Stimulated activated CD4-positive, alpha-beta T cell treated with anti-CD3 and anti-CD28 coated beads, Interleukin-2, amount 100 ng/mL, for 4 hours (primary cell): ENCODE measurements at places on chromosomes 11 and 22.
A peak's percentile ranks its signal among the peaks of the same experiment; 100 is the strongest.

GRCh38 chr11:71429701-71430100, 18.5 kb downstream of the DHCR7 start:
- DNase-seq, result no peak

- no peak for DNase-seq
Measured at GRCh38 chr11:27882066-27882697, 181.9 kb upstream of the BDNF start.

DNA sequence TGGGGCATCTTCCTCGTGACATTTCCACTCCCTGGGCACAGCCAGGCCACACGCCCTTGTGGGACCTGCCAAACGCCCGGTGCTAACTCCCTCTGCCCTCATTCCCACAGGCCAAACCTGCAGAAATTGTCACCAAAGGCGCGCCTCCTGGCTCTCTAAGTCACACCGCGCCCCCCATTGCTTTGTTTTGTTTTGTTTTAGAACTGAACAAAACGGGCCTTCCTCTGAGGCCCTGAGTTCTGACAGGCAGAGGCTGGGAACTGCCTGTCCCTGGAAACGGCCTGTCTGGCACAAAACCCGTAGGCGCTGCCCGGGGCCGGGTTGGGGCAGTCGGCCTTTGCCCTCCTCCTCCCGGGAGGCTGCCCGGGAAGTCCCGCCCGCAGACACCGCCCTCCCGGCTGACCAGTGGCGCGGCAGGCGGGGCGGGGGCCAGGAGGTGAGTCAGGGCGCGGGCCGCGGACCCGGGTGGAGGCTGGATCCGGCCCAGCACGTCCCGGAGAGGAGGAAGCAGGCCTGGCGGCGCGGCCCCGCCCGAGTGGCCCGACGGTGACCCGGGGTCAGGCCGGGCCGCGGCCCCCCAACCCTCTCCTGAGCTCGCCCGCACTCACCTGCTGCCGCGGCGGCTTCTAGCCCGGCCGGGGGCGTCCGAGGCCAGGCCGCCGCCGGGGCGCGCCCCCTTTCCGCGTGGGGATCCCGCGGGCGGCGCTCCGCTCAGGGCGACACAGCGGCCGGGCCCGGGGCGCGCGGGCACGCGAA, 465 bp downstream of the SUN2 start:
- DNase-seq, result no peak

DNA sequence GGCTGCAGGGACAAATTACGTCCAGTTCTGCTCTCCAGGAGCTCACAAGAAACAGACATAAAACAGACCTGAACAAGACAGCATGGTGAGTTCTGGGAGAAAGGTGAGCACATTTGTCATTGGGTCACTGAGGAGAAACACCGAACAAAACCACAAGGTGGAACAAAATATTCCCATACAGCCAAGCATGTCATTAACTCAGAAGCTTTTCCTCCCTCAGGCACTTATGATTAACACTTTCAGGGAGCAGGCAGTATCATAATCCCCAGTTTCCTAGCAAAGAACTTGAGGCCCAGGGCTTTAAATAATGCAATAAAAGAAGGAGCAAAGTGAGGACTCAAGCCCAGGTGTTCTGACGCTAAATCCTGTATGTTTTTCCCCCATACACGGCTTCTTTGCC, 43.0 kb downstream of the P4HA3 start:
- DNase-seq, result no peak

- DNase-seq, result no peak
Measured at GRCh38 chr11:118612378-118612777, 5.0 kb downstream of the PHLDB1 start.

DNA sequence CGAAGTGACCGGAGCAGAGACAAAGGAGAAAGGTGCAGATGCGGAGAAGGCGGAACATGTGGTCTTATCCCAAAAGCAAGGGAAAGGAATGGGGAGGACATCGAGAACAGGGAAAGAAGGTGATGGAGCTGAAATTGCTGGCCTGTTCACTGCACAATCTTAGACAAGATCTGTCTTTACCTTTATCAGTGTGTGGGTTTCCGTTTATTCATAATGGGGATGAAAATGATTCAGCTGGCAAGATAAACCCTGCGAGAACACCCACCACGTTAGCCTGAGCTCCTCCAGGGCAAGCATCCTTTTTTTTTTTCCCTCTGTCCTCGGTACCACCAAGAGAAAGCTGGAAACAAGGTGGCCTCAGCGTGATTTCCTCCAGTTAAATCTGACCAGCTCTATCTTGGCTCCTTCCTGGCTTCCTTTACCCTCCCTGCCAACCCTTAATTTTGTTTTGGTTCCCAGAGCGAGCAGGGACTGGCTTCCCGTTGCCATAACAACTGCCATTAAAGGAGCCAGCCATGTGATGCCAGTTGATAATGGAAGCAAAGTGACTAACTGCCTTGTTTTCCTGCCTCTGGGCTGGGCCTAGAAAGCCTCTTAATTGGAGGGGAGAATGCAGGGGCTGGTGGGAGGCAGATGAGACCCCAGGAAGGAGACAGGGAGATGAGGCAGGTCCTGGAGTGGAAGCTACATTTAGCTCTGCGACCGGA, 4.2 kb downstream of the SGSM1 start:
- DNase-seq, result no peak

DNA sequence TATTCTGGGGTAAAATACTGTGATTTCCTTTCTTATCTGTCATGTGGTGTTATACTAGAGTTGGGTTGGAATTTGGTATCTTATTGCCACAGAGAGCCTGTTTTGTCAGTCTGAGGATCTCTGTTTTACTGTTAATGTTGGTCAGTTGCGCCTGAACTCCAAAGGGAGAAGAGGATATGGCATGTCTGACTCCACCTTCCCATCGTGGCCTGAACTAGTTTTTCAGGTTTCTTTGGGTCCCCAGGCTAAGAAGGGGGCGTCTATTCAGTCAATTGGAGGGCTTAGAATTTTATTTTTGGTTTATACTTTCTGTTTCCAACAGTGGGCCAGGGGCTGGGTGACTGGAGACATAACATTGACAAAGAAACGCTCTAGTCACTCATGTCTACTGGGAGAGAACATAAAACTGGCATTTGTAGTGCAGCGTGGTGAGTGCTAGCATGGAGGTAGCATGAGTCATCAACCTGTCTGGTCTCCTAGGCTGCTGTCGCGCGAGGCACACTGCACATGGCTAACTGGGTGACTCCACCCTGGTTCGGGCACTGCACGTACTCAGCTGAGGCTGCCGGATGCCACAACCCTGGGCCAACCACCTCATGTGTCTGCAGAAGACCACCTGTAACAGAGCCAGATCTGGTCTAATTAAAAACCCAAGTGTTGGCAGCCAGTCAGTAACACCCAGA, 120.1 kb upstream of the OR9Q1 start:
- DNase-seq, result peak; percentile 20

DNA sequence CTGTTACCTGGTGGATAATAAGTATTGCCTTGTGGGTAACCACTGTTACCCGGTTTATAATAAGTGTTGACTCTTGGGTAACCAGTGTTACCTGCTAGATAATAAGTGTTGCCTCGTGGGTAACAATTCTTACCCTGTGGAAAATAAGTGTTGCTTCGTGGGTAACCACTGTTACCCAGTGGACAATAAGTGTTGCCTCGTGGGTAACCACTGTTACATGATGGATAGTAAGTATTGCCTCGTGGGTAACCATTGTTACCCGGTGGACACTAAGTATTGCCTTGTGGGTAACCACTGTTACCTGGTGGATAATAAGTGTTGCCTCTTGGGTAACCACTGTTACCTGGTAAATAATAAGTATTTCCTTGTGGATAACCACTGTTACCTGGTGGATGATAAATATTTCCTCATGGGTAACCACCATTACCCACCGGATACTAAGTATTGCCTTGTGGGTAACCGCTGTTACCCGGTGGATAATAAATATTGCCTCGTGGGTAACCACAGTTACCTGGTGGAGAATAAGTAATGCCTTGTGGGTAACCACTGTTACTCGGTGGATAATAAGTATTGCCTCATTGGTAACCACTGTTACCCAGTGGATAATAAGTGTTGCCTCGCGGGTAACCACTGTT, 8.7 kb upstream of the NXPE4 start:
- DNase-seq, result no peak

- no peak for DNase-seq
Measured at GRCh38 chr22:43909708-43910107, 13.9 kb upstream of the PNPLA3 start.

DNA sequence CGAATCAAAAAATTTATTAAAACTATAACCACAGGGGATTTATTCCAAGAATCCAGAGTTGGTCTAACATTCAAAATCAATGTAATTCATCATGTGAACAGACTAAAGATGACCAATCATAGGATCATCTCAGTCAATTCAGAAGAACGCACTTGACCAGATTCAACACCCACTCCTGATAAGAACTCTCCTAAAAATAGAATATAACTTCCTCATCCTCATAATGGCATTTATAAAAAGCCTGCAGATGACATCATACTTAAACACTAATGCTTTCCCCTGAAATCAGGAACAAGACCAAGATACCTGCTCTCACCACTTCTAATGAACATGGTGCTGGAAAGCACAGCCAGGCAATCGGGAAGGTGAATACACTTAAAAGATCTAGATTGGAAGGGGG, 10.5 kb upstream of the MUC2 start:
- no peak for DNase-seq

DNA sequence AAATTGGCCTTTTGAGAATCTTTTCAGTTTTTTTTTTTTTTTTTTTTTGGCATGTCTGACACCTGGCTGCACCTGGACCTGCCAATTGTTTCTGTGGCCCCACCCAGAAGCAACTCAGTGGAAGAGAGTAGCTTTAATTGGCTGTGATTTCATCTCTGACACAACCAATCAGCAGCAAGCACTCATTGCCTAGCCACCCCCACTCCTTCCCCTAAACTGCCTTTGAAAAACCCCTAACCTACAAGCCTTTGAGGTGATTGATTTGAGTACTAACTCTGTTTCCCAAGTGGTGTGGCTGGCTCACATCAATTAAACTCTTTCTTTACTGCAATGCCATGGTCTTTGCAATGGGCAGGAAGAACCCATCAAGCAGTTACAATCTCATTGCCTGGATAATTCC, 98.2 kb upstream of the CHORDC1 start:
- no peak for DNase-seq

GRCh38 chr11:131685206-131685605, 314.8 kb downstream of the NTM start:
- no peak for DNase-seq

- no peak for DNase-seq
Measured at GRCh38 chr11:8015753-8016239, 28.7 kb downstream of the EIF3F start.

- no peak for DNase-seq
Measured at GRCh38 chr11:79375818-79376550, 64.8 kb downstream of the TENM4 start.

DNA sequence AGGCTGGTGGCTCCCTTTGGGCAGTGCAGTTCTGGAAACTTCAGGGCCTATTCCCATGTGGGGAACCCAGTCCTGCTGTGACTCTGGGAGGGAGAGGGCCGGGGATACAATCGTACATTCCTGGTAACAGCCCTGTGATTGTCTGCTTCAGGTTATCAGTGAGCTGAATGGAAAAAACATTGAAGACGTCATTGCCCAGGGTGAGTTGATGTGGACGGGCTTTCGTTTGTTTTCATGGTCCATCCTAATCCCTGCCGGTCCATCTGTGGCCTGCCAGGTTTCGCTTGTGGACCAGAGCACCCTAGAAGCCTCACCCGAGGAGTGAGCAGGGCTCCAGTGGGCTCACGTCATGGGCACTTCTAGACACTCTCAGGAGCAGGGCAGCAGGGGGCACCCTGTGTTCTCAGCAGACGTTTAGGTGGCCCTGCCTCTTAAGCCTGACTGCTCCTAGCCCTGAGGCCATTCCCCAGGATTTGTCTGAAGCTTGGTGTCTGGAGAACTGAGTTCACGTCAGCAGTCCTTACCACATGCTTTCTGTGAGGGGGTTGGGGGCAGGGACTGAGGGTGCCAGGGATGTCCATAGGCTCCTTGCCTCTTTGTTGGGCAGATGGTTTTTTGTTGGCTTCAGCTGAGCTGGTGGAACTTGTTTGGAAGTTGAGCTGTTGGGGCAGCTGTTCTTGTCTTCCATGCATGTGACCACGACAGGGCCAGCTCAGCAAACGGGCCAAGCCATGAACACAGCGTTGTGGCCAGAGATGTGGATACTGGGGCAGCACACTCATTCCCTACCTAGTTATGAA, 1.9 kb downstream of the RPLP2 start:
- no peak for DNase-seq

DNA sequence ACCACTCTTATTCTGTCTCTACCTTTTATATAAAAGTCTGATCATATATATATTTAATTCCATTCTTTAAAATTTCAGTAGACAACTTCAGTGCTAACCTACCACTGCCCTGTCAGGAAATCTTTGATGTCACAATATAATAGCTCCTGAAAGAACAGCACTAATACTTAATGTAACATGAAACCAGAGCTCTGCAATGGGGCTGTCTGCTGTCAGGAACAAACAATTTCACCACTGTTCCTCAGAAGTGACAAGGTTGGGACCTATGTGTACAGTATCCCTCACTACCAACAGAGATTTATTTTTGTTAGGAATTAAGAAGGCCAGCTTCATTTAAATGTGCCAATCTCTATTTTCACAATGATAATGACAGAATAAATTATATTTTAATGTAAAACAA, 165.5 kb upstream of the C11orf58 start:
- DNase-seq, result no peak

- DNase-seq, result no peak
Measured at GRCh38 chr11:132718711-132719671, 813.3 kb downstream of the OPCML start.

- DNase-seq, result no peak
Measured at GRCh38 chr22:48440673-48441552, 1386.8 kb downstream of the BRD1 start.

DNA sequence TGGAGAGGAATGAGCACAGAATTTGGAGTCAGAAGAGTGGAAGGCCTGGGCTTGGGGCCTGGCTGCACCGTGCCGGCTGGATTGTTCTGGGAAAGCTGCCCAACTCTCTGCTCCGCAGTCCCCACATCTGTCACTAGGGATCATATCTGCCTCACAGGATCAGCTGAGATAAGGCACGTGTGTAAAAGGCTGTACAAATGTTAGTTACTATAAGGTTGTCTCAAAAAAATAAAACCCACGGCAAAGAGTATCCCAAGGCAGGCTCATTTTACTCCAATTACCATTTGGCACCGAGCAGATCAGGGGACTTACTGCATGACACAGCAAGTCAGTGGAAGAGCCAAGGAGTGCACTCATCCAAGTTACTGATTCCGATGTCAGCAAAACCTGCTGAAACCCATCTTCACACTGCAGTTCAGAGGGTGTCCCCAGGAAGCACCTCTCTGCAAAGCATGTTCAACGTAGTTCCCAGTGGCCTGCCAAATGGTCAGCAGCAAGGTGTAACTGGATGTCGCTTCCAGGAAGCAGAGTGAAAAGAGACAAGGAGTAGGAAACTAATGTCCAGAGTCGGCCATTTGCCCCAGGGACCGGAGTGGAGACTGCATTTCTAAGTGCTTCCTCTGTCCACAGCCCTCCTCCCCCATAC, 18.1 kb upstream of the MRTFA start:
- DNase-seq, result no peak

- no peak for DNase-seq
Measured at GRCh38 chr11:1878137-1879031, 13.3 kb downstream of the PRR33 start.
